Heart left ventricle (tissue), 16 donors: ENCODE measurements at places on chromosomes 5 and 9. TPM values are rescaled to one million over a fixed set of nuclear protein-coding genes. Genes with fewer than 3 reads are reported as not detected.

LCP2 gene
- total RNA-seq: 3.9 TPM

GRCh38 chr9:27355166-27355565 lies 58.2 kb upstream of the EQTN start:
- no peak for DNase-seq
- no peak overlapping the region for H3K4me3 ChIP-seq
- H3K36me3 ChIP-seq: no peaks in the 10 kb centered on the region
- no peaks in the 10 kb centered on the region for H3K27me3 ChIP-seq

- no peak overlapping the region for H3K4me3 ChIP-seq
- no peaks in the 10 kb centered on the region for H3K36me3 ChIP-seq
- no peaks in the 10 kb centered on the region for H3K4me1 ChIP-seq
- H3K27me3 ChIP-seq: no peaks in the 10 kb centered on the region
Observed at GRCh38 chr5:89721931-89722330, 687.6 kb downstream of the CETN3 start.

DNA sequence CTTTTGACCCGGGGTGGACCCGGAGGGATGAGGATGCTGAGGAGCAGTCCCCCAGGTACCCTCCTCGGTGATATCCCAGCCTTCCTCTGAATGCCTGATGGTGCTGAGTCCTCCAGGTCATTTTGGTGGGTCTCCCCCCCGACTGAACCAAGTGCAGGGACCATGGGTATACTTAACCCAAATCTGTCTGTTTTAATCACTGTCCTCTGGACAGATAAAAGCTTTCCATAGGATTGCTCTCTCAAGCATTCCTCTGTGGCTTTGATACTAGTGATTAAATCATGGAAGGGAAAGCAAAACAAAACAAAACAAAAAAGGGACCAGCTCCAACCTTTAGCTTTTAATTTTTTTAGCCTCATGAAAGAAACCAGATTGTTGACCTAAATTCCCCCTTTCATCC lies 26.0 kb downstream of the PAPPA start:
- no peak overlapping the region for H3K4me3 ChIP-seq
- no peak for DNase-seq
- no peaks in the 10 kb centered on the region for H3K36me3 ChIP-seq
- H3K4me1 ChIP-seq: no peaks in the 10 kb centered on the region
- no peak overlapping the region for H3K27ac ChIP-seq

GRCh38 chr9:94802251-94802650 lies 75.8 kb downstream of the AOPEP start:
- DNase-seq: no peak
- H3K4me1 ChIP-seq: peaks cover 49% of the 10 kb centered on the region
- H3K27ac ChIP-seq: no peak overlapping the region
- no peaks in the 10 kb centered on the region for H3K36me3 ChIP-seq

RAD23B gene
- total RNA-seq: 144 TPM
